ENCODE measurements at places on chromosomes 16 and 17.

- no peak for DNase-seq
These were observed 3.1 kb downstream of the HEXIM2 start for GRCh38 chr17:45164734-45165269.

- no peak for DNase-seq
These were observed 1.8 kb downstream of the ALKBH5 start for GRCh38 chr17:18185391-18185790.

GRCh38 chr16:87850009-87851006, 19.0 kb downstream of the SLC7A5 start:
- DNase-seq, result peak; percentile 86

- peak; percentile 62 for DNase-seq
These were observed 4.4 kb downstream of the SERPINF2 start for GRCh38 chr17:1746975-1747543.

GRCh38 chr16:54921206-54921824, 9.3 kb upstream of the IRX5 start:
- no peak for DNase-seq
